NCI-H446 treated with DMSO at 0.1 percent for 48 hours (cell line): ENCODE measurements at places on chromosomes 2 and 18.

DNA sequence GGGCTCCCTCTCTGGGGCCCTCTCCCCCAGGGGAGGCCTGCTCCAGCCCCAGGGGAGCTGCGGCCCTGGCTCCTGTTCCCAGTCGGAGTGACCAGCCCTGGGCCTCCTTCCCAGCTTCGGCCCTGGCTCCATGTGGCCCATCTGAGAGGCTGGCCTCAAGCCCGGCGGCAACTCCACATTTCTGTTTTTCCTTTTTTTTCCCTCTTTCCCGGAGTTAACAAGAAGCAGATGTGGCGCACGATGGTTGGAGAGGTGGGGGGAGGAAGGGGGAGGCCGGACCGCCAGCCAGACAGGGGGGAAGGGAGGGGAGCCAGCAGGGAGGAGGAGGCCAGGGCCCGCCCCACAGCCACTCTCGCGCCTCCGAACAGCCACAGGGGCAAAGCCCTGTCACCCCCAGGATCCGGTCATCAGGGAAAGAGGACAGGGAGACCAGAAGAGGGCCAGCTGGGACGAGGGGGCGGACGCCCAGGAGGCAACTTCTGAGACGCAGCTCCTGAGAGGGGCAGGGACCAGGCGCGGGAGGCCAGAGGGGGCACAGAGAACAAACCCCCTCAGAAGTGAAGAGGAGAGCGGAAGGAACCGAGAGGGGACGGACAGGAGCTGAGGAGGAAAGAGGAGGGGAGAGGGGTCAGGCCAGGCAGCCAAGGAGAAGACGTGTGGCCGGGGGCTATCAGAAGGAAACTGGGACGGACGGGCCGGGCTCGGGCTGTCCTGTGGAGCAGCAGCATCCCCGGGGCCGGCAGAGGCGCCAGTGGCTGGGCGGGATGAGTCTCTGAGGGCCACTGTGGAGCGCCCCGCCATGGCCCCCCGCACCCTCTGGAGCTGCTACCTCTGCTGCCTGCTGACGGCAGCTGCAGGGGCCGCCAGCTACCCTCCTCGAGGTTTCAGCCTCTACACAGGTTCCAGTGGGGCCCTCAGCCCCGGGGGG lies at the start of gene EMILIN1:
Gene EMILIN1 (plus strand): TSS at position 349 of the 928 bp plus-strand sequence. CDS start 451 bp downstream, at position 800.
- peak; percentile 68 for DNase-seq

DNA sequence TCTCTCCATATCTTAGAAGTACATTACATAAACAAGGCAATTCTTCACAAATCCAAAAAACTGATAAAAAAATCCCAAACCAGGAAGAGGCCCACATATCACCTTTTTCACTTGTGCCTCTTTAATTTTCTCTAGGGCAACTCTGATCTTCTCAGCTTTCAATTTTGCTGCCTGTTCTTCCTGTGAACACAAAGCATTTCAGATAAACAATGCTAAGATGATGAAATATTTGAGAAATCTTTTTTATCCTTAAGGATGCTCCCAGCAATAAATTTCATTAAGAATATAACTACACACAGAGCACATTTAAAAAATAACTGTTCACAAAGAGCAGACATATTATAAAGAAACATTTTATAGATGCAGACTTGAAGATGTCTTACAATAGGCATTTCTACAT lies 73.4 kb downstream of the RAPH1 start:
- DNase-seq = no peak

DNA sequence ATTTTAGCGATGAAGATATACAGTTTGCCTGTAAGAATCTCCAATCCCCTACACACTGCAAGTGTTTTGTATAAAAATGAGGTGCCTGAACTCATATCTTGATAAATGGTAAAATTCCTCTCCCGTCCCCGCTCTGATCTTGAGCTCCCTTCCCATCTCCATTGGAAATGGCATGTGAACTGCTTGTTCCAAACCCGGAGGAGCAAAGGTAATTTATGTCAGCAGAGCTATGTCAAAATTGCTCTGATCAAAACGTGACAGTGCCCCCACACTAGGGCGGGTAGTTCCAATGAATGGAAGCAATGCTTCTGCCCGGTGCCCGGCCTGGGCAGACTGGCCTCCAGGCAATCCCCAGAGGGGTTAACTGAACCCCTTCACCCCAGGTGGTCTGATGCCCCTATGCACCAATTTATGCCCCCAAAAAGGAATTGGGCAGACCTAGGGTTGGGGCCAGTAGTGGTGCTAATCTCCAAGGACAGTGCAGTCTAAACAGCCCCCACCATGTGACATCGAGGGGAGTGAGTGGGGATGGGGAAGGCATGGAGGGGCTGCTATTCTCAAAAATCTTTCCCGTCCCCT lies 3.6 kb upstream of the GMPPA start:
- no peak for DNase-seq

- no peak for DNase-seq
Observed at GRCh38 chr2:42040643-42041278, 7.1 kb upstream of the PKDCC start.

GRCh38 chr2:85016446-85016845 lies 45.5 kb downstream of the KCMF1 start:
- no peak for DNase-seq

- no peak for DNase-seq
Observed at GRCh38 chr18:36653141-36653869, 175.5 kb downstream of the TPGS2 start.

DNA sequence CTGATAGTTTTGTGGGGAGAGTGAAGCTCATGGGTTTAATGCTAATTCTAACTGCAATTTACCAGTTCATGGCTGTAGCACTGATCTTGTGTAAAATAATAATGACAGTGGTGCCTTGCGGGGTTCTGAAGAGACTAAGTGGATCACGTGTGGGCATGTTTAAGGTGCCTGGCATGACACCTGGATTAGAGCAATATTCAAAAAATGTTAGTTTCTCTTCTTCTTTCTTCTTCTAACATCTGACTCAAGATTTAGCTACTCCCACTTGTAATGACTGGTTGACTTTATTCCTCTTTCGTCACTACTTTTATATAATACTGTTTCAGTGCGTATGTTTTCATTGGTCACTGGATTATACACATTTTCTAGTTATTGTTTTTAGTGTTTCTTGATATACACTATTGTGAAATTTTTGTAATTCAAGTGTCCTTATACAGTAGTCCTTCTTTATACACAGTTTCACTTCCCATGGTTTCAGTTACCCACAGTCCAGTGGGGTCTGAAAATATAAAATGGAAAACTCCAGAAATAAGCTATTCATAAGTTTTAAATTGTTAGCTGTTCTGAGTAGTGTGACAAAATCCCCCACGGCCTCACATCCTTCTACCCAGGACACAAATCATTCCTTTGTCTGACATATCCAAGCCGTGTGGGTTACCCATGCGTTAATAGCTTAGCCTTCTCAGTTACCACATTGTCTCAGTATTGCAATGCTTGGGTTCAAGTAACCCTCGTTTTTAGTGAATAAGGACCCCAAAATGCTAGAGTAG lies 662.2 kb upstream of the CNTNAP5 start:
- no peak for DNase-seq

- no peak for DNase-seq
Observed at GRCh38 chr18:370751-371608, 103.1 kb upstream of the THOC1 start.

- DNase-seq = no peak
Observed at GRCh38 chr18:57909620-57910019, 106.5 kb upstream of the ATP8B1 start.
